Stimulated activated CD8-positive, alpha-beta memory T cell treated with anti-CD3 and anti-CD28 coated beads, Interleukin-15, amount 100 ng/mL, for 48 hours (primary cell): ENCODE measurements at places on chromosomes 5 and 9.

GRCh38 chr9:13904746-13905145, 409.2 kb downstream of the NFIB start:
- DNase-seq, result no peak

DNA sequence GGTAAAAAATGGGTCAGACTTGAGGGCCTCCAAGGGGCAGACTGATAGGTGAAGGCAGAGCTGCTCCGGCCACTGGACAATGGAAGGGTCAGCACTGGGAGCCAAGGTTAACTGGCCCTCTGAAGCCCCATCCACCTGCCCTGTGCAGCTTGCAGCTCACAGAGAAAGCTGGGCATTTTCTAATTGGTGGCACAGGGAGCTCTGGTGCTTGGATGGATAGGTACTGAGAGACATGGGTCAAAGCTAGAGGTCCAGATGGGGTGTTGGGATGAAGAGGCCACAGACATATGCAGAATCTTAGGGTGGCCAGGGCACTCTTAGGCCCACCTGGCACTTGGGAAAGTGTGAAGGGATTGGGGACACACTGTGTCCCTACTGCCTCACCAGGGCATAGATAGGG, 29.5 kb upstream of the SARDH start:
- DNase-seq, result no peak

GRCh38 chr9:76359766-76360165, 34.5 kb downstream of the RFK start:
- DNase-seq, result no peak

GRCh38 chr9:98993570-98993945, 49.9 kb downstream of the COL15A1 start:
- peak; percentile 11 for DNase-seq

DNA sequence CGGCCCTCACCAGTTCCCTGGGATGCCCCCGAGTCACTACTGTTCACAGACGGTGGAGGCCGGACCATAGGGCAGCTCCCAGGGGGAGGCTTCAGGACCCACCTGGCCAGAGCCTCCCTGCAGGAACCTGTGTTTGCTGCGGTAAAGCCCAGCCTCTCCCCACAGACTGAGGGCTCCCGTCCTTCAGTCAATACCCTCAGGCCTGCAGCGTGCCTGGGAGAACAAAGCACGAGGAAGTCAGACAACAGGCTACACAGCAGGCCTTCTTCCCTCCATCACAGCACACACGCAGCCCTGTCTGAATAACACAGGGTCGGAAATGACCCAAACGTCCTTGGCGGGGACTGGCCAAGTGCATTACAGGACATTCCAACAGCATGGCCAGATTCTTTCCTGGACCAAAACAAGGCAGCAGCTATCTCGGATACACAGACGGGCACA, 34.4 kb downstream of the COL23A1 start:
- no peak for DNase-seq

- no peak for DNase-seq
Measured at GRCh38 chr5:138177941-138178515, 402 bp downstream of the BRD8 start.

- DNase-seq, result no peak
Measured at GRCh38 chr9:107644733-107645463, 155.3 kb upstream of the KLF4 start.
